ENCODE measurements at places on chromosomes 1 and 21. TPM values are rescaled to one million over a fixed set of nuclear protein-coding genes. Genes with fewer than 3 reads are reported as not detected.

DPT gene
- total RNA-seq, result not detected

URB1 gene
- 21.1 TPM for total RNA-seq

WDR3 gene
- total RNA-seq, result 28.3 TPM

KCNN3 gene
- total RNA-seq, result not detected

RHCE gene
- total RNA-seq, result 0.30 TPM

UTS2 gene
- 10.8 TPM for total RNA-seq

DNAJC28 gene
- 2.7 TPM for total RNA-seq

STRIP1 gene
- total RNA-seq, result 36.1 TPM

MEX3A gene
- 8.9 TPM for total RNA-seq

THEM5 gene
- not detected for total RNA-seq

GJA4 gene
- not detected for total RNA-seq

LCE1C gene
- not detected for total RNA-seq

VAV3 gene
- 0.57 TPM for total RNA-seq

RGS16 gene
- 1.2 TPM for total RNA-seq

S100A1 gene
- 18.1 TPM for total RNA-seq

PTPN7 gene
- not detected for total RNA-seq

KRTAP11-1 gene
- total RNA-seq, result not detected

C1orf94 gene
- not detected for total RNA-seq

FMN2 gene
- not detected for total RNA-seq
